ENCODE measurements at places on chromosomes 2 and 18.

DNA sequence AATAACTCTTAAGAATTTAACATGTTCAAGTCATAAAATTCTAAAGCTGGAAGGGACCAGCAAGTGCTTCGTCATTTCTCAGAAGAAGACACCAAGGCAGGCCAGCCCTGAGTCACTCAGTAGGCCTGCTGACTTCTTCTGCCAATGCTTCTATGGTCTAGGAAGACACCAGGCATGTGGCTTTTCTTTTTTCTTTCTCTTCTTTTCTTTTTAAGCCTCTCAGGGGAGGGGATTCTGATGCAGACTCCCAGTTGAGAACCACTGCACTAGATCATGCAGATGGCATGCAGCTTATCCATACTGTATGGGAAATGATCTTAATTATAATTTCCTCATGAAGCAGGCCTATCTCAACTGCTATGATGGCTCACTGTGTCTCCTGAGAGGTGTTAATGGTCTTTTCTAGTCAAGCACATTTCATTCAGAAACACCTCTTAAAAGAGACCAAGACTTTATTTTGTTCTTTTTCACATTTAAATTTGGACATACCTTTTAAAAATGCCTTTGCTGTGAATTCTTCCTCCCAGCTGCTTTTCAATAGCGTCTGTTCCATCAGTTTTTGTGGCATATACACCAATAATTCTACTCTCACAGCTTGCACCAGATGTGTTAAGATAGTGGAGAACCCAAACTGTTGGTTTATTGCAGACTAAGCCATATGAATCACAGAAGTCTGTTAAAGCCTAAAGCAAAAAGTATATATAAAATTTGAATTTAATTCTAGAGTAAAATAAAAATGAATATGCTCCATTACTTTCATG lies 11.3 kb downstream of the KCTD18 start:
- H3K27me3 ChIP-seq: no peaks in the 10 kb centered on the region
- no peak overlapping the region for H3K4me3 ChIP-seq
- no peak overlapping the region for H3K27ac ChIP-seq

DNA sequence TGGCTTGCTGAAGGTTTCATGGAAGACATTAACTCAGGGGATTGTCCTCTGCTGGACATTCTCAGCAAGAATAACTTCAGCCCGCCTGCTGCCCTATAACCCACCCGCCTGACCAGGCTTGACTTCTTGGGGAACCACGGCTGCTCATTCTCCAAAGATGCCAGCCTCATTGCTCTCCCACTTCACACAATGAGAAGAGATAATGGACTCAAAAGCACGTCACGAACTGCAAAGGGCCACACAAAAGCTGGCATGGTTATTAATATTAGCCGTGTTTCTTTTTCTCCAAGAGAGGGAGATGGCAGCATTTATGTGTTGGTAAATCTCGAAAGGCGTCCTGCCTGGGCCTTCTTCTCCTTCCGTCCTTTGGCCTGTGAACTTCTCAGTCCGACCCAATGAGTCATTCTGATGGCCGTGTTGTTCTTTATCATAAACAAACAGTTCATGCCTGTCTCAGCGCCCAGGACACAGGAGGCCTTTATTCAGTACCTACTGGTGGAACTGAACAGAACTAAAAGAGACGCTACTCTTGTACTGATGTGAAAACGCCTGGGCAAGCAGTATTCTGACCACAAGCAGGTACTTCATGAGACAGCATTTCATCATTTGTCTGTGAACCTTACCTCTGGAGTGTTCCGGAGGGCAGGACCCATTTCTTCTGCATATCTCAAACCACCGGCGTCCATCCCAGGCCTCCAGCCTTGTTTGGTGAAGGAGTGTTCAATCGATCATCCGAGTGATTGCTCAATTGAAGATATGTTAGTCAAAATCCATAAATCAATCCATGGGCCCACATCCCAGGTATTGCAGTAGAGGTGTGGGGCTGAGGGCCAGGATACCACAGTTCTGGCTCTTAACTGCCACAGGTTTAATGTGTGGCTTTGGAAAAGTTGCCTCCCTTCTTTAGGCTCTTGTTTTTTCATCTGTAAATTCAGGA lies 25.1 kb upstream of the KLHL29 start:
- DNase-seq: no peak
- no peak overlapping the region for H3K4me3 ChIP-seq
- no peaks in the 10 kb centered on the region for H3K36me3 ChIP-seq
- H3K4me1 ChIP-seq: no peaks in the 10 kb centered on the region

DNA sequence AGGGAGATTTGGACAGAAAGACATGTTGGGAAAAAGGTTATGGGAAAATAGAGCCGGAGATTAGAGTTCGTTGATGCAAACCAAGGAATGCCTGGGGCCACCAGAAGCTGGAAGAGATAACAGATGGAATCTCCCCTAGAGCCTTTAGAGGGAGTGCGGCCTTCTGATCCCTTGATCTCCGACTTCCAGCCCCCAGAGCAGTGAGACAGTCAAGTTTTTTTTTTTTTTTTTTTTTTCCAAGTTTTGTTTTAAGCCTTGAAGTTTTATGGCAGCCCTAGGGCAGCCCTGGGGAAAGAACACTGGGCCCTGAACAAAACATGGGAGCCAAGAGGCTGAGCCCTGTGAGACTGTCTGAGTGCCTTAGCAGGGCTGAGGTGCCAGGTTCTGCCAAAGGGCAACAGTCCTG lies 6.5 kb downstream of the DGKD start:
- H3K4me1 ChIP-seq: peaks cover 10% of the 10 kb centered on the region
- no peaks in the 10 kb centered on the region for H3K36me3 ChIP-seq

- H3K27me3 ChIP-seq: no peaks in the 10 kb centered on the region
- H3K4me3 ChIP-seq: peak within 1 kb of the TSS; percentile 46
- peak; percentile 16 for DNase-seq
- H3K27ac ChIP-seq: no peak within 1 kb of the TSS
These were observed at the start of gene ADAM23 for GRCh38 chr2:206442833-206443734. TSS of gene ADAM23 (plus strand) at chr2:206443532. CDS start at chr2:206443867, 335 bp downstream.

DNA sequence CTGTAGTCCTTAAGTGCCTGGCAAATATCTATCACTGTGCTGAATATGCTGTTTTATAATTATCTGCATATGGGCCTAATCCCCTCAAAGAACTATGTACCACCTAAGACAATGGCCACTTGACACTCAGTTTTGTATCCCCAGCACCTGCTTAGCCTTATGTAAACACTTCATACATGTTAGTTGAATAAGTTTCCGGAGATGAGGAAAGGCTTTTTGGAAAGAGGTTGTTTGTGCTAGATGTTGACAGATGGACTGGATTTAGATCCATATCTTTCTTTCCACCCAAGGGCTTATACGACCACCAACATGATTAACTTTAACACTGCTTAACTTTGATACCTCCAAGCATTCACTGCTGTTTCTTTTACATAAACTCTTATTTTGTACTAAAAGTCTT lies 63.3 kb downstream of the FAM228A start:
- no peak for DNase-seq
- H3K27me3 ChIP-seq: no peaks in the 10 kb centered on the region
- no peak overlapping the region for H3K4me3 ChIP-seq
- H3K36me3 ChIP-seq: peaks cover 10% of the 10 kb centered on the region
- H3K27ac ChIP-seq: no peak overlapping the region
- H3K4me1 ChIP-seq: no peaks in the 10 kb centered on the region

- H3K27ac ChIP-seq: peak overlapping the region; percentile 78
- H3K36me3 ChIP-seq: peaks cover 23% of the 10 kb centered on the region
- H3K4me1 ChIP-seq: peaks cover 19% of the 10 kb centered on the region
These were observed 64.3 kb downstream of the NFATC1 start for GRCh38 chr18:79459946-79460480.

DNA sequence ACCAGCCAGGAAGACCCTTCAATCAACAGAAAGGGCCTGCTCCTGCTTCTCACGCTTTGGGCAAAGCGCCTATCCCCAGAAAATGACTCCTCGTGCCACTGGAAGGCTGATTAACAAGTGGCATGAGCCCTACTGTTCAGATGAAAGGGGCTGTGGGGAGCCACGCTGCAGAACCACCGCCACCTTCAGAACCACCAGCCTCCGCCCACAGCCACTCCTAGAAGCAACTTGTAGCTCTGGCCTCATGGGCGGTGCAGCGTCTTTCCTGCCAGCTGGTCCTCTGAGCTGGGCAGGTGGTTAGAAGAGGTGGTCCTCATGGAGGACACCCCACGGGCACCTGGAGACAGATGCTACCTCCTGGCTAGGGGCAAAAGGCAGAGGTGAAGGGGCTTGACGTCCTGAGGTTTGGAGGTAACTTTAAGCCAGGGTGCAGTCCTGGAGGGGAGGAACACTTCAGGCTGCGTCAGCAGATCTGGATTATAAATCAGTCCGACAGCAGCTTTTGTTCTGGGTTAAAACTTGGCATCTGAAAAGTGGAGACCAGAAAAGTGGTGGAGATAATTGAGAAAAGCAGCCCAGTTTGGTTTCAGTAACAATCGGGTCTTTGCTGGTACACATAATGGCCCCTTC lies 861 bp upstream of the SEMA4C start:
- H3K4me1 ChIP-seq: peaks cover 38% of the 10 kb centered on the region
- DNase-seq: no peak
- peak overlapping the region; percentile 88 for H3K27ac ChIP-seq
- peak overlapping the region; percentile 86 for H3K4me3 ChIP-seq
- no peaks in the 10 kb centered on the region for H3K27me3 ChIP-seq

DNA sequence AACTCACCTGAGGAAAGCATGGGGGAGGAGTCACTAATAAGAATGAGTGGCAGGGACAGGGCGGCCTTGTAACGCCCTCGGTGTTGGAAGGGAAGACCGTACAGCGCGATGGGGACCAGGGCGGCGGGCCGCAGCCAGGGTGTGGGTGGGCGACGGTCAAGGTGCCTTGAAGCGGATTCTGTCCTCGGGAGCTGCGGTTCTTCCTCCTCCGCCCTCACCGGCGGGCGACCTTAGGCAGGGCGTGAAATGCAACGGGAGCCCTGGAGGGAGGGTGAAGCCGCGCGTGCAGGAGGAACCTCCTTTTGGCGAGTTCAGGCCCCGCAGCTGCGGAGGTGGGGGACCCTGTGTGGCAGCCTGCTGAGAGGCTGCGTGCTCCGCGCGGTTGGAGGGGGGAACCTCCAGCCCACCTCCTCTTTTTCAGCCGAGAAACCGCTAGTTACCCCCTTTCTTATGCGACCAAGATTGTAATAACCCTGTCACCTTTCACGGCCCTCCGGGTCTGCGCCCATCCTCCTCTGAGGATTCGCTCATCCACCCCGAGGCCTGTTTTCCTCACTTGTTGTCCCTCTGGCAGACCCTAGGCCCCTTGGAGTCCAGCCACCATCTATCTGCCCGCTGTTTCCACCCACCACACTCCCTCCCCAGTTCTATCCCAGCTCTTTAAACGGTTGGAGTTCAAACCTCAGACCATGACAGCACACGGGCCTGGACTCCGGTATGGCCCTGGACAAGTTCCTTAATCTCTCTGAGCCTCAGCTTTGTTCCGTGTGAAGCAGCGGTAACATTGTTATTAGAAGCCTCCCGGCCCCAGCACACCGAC lies 823 bp upstream of the RNU2-63P start:
- H3K36me3 ChIP-seq: no peaks in the 10 kb centered on the region
- H3K4me3 ChIP-seq: peak overlapping the region; percentile 68
- no peak for DNase-seq
- H3K4me1 ChIP-seq: no peaks in the 10 kb centered on the region
- no peaks in the 10 kb centered on the region for H3K27me3 ChIP-seq

GRCh38 chr2:67366832-67367412 lies 30.2 kb upstream of the ETAA1 start:
- no peak for DNase-seq
- H3K27me3 ChIP-seq: peaks cover 4% of the 10 kb centered on the region
- no peaks in the 10 kb centered on the region for H3K4me1 ChIP-seq
- no peaks in the 10 kb centered on the region for H3K36me3 ChIP-seq
- H3K27ac ChIP-seq: no peak overlapping the region
- no peak overlapping the region for H3K4me3 ChIP-seq

DNA sequence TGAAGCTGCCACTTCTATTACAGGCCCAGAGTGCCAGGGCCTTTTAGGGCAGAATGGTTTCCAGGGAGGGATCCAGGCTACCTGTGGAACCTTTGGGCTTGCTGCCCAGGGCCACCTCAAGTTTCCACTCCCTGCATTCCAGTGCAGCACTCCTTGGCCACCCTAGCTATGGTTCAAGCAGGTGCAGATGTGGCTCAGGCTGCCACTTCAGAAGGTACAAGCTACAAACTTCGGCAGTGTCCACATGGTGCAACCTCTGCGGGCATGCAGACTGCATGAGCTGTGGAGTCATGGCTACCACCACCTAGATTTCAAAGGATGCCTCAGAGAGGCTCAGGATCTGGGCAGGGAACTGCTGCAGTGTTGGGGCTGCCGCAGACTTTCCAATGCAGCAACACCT lies 248.1 kb upstream of the UBE2E3 start:
- DNase-seq: no peak
- no peak overlapping the region for H3K4me3 ChIP-seq
- H3K27ac ChIP-seq: no peak overlapping the region
- H3K4me1 ChIP-seq: peaks cover 33% of the 10 kb centered on the region
- H3K36me3 ChIP-seq: no peaks in the 10 kb centered on the region
- H3K27me3 ChIP-seq: no peaks in the 10 kb centered on the region

GRCh38 chr18:77985526-77986281 lies 736.1 kb downstream of the GALR1 start:
- no peaks in the 10 kb centered on the region for H3K4me1 ChIP-seq
- no peaks in the 10 kb centered on the region for H3K36me3 ChIP-seq
- no peaks in the 10 kb centered on the region for H3K27me3 ChIP-seq
- H3K4me3 ChIP-seq: no peak overlapping the region
- no peak overlapping the region for H3K27ac ChIP-seq
- no peak for DNase-seq

DNA sequence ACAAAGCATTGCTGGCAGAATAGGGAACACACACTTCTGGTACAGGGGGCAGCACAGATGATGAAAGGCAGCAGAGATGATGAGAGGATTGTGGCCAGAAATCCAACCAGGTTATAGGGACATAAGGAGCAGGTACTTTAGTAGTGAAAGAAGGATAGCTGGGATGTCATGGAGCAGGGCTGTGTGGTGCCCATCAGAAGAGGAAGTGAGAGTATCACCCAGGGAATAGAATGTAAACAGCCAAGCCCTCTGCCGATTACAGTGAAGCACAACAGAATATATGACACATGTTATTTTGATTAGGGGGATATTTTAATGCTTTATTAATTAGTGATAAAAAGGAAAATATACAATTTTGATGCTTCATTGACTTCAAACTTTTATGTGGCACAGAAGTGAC lies 883.4 kb upstream of the CDH2 start:
- H3K27ac ChIP-seq: no peak overlapping the region
- H3K27me3 ChIP-seq: no peaks in the 10 kb centered on the region
- H3K4me3 ChIP-seq: no peak overlapping the region
- H3K36me3 ChIP-seq: no peaks in the 10 kb centered on the region
- DNase-seq: no peak

DNA sequence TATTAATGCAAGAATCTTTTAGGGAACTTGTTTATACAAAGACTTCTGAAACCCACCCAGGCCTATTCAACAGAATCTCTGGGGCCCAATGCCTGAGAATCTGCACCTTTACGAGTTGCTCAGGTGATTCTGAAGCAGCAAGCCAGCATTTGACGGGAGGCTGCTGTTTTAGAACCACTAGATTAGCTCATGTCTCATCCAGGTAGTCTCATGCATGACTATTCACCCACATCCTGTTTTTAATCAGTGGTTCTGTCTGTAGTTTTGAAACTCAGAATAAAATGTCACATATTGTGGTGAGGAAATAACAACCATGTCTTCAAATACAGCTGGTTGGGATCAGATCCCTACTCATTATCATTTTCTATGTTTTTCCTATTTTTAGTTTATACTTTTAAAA lies 39.5 kb downstream of the CYTIP start:
- no peaks in the 10 kb centered on the region for H3K36me3 ChIP-seq
- H3K27me3 ChIP-seq: no peaks in the 10 kb centered on the region
- H3K4me3 ChIP-seq: no peak overlapping the region
- no peaks in the 10 kb centered on the region for H3K4me1 ChIP-seq
- DNase-seq: no peak
- no peak overlapping the region for H3K27ac ChIP-seq

- no peaks in the 10 kb centered on the region for H3K4me1 ChIP-seq
- H3K36me3 ChIP-seq: no peaks in the 10 kb centered on the region
These were observed 284.6 kb upstream of the UBE2E3 start for GRCh38 chr2:180695586-180696401.

Data from gastrocnemius medialis (tissue), 4 donors.